T-helper 17 cell (primary cell): ENCODE measurements at places on chromosomes 16 and 17.
A peak's percentile ranks its signal among the peaks of the same experiment; 100 is the strongest.

- DNase-seq = no peak
These were observed 7.2 kb downstream of the TP53I13 start for GRCh38 chr17:29575511-29576213.

- no peak for DNase-seq
These were observed 1.1 kb downstream of the DCUN1D3 start for GRCh38 chr16:20899071-20899470.

DNA sequence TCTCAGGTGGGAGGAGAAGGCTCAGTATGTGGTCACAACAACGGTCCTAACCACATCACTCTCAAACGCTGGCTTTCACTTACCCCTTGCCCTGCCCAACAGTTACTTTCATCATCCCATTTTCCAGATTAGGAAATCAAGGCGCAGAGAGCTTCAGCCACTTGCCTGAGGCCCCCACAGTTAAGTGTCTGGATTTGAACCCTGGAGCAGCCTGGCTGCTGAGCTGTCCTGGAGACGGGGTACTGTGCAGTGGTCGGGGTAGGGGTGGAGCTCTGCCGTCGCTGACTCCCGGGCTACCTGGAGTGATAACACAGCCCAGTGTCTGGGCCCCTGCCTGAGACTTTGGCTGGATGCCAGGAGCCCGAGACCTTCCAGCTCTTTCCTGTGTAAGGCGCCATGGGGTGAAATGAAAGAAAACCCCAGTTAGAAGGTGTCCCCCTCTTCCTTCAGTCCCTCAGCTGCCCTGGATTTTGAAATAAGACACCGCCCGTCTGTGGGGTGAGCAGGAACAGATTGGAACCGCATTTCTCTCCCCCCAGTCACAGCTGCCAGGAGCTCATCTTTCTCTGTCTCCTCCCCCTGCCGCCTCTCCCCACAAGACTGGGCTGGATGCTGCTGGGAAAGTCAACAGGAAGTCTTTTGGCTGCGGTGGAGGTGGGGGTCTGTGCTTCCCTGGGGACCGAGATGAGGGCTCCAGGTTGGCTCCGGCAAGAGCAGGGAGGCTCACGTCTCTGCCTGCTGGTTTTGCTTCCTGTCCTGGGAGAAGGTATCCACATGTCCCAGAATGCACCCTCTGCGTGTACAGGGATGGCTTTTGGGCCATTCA, 280.2 kb downstream of the SEC14L1 start:
- peak; percentile 44 for DNase-seq

DNA sequence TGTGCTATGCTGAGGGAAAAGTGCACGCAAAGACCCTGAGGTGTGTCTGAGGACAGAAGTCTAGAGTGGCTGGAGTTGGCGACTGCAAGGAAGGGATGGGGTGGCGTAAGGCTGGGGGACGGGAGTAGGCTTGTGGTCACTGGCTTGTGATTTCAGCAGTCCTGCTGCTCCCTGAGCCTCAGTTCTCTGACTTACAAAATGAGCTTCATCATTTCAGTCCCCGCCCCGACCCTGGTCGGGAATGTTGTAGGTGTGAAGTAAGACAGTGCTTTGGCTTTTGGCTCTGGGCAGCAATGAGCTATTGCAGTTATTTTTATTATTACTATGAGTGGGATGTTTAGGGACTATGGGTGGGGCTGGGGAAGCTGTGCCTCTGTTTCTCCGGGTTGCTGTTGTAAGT, 8.6 kb downstream of the ADGRG1 start:
- DNase-seq = no peak

DNA sequence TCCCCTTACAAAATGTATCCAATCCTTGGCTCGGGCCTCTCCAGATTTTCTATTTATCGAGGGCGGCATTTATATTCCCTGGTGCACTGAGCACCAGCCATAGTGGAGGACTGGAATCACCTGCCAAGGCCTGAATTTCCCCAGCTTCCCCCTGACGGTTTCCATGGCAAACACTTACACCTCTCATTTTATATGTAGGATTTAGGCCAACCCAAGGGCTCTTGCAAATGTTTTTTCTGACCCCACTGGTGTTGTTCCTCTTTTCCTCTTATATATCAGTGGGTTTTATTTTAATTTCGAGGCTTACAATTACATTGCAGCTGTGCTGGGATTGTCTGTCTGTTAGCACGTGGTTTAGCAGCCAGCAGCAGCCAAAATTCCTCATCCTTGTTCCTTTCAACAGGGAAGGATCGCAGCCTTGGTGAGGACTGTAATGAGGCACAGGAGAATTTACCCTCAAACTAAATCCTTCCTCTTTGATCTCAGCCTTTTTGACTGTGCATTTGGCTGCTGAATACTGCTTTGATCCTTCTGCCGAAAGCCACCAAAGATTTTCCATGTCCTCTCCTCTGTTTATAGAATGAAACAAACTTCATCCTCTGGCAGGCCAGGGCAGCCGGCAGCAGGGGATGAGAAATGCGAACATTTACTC, 26.5 kb upstream of the CES5A start:
- DNase-seq = no peak

- DNase-seq = no peak
These were observed 855 bp downstream of the TUFM start for GRCh38 chr16:28845293-28845692.

DNA sequence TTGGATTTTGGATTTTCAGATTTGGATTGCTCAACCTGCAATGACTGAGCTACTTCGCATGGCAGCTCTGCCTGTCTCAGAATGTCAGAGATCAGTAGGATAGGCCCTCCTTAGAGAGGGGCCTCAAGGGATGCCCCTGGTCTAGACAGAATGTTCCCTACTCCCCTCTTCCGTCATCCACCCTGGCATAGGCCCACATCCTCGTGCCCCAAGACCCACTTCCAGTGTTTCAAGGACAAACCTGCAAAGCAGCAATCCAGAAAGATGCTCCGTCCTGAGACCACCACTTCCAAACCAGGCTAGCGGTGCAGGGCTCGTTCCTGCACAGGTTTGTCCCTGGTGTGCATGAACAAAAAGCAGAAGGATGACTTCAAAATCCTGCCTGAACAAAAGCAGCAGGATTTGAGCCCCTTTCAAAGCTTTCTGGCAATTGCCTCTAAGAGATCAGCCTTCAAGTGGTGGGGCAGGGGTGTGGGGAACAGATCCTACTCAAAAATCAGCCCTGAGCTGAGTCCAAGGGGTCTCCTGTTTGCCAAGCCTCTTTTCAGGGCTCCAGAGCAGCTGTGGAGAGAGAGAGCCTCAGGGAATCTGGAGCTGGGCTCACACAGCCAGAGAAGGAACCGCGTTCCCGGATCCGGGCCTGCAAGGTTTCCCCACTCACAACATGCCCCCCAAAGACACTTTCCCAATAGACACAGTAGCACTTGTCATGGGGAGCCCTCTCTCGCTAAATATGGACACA, 121.1 kb downstream of the SOCS1 start:
- no peak for DNase-seq

DNA sequence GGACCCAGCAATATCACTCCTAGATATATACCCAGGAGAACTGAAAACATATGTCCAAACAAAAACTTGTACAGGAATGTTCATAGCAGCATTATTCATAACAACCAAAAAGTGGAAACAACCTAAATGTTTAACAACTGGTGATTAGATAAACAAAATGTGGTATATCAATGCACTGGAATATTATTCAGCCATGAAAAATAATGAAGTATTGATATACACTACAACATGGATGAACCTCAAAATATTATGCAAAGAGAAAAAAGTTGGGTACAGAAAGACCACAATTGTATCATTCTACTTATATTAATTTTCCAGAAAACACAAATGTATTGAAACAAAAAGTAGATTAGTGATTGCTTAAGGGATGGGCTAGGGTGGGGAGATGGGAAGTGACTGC, 498.6 kb downstream of the GRIN2A start:
- no peak for DNase-seq
